ENCODE measurements at places on chromosomes 5 and 9.

GRCh38 chr5:148090146-148090772, 26.5 kb downstream of the SPINK5 start:
- DNase-seq, result no peak

DNA sequence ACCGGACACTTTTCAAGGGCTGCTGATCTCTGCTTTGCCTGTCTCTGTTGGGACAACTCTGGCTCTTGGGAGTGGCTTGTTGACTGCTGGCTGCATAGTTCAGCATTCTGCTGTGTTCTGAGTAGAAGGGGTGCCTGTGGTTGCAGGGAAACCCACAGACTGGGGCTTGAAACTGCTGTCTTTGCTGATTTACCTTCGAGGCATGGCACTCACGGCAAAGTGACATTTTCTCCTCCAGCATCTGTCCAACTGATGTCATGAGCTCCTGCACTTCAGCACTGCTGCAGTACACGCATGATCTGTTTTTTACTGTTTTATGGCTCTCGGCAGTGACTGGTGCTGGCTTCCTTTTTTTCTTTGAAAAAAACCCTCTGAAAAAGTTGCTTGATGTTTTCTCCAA, 69.2 kb downstream of the SPATA31D1 start:
- DNase-seq, result no peak

GRCh38 chr9:137354845-137355760, 53.0 kb upstream of the NRARP start:
- no peak for DNase-seq

DNA sequence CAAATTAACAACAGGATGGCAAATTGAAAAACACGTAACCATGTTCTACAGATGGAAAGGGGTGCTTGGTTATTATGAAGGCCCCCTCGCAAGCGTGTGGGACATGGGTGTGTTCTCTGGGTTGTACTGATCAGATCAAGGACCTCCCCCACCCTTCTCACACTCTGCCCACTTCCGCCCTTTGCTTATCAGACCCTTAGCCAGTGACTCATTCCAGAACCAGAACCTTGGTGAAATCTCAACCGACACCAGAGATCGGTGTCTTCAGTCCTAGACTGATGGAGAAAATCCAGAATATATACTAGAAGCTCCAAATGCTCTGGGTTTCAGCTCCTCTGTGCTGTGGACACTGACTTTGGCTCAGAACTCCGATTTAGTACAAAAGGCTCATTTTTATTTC, 64.9 kb downstream of the PTTG1 start:
- DNase-seq, result peak; percentile 41

DNA sequence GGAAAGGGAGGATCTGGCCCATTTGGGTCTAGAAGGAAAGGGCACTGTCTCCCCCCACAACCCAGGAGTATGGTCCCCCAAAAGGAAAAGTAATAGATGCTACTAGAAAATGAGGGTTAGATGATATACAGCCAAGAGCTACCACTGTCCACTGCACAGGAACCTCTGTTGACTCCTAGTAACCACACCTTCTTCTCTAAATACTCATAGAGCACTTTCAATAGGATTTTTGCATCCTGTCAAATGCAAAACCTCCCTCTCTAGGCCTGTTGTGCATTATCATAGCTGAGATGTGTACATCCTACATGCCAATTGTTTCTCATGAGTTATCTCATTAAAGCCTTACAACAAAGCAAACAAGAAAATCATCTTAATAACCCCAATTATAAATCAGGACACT, 66.8 kb downstream of the THBS4 start:
- DNase-seq, result no peak

DNA sequence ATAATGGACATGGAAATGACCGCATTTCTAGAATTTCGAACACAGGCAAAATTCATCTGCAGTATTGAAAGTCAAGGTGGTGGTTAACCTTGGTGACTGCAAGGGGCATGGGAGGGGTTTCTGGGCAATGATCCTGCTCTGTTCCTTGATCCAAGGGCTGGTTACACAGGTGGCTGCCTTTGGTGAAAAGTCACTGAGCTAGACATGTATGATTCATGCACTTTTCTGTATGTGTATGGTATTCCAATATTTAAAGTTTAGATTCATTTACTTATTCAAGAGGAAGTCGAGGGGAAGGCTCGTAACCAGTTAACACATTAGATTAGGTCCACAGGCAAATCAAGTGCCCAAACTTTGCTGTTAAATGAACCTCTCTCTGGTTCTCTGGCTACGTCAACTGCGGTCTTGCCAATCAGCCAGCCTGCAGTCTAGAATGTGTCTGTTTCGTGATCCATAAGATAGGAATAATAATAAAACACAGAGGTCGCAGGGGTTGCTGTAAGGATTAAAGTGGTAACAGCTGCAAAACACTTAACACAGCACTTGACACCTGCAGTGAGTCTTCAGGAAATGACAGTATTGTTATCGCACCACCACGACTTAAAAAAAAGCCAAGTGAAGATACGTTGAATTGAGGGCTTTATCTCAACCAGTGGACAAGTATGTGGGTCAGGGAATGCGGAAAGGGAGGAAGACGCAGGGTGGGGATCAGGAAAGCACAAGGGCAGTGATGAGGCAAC, 92.5 kb downstream of the TLE1 start:
- peak; percentile 40 for DNase-seq

- no peak for DNase-seq
These were observed 9.1 kb upstream of the MVB12B start for GRCh38 chr9:126317513-126317912.

GRCh38 chr5:44275908-44276307, 113.3 kb downstream of the FGF10 start:
- DNase-seq, result peak; percentile 65

- DNase-seq, result no peak
These were observed 150.1 kb downstream of the NNT start for GRCh38 chr5:43753069-43753468.

DNA sequence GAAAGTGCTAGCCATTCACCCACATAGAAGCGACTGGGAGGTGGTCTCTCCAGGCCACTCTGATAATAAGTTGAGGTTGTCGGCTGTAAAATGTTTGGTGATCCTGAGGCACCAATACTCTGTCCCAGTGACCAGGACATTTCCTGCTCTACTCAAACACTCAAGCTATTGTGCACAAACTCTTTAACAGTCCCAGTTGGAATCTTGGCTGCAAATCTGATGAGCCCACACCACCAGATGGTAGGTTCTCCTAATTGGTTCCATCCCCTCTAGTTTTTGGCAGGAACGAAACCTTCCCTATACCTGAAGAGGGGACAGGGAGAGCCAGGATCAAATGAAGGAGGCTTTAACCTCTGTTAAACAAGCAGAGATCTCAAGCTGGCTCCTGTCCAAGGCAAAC, 14.3 kb downstream of the GRIA1 start:
- no peak for DNase-seq

GRCh38 chr5:100746730-100747129, 156.4 kb downstream of the ST8SIA4 start:
- peak; percentile 73 for DNase-seq

DNA sequence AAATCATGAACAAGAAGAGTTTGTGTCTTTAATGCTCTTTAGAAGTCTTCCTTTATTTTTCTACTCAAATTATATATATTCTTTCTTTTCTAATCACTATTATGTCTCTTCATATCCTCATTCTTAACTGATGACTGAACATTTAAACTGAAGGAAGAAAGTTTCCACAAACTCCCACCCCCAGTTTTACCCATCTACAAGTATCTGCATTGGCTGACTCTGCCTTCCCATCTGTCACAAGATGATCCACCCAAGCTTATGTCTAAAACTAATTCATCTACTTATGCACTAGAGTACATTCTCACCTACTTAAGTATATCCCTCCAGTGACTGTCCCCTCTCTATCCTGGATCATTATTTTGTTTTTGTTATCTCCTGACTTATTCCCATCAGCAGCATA, 344.5 kb downstream of the PRR16 start:
- no peak for DNase-seq

DNA sequence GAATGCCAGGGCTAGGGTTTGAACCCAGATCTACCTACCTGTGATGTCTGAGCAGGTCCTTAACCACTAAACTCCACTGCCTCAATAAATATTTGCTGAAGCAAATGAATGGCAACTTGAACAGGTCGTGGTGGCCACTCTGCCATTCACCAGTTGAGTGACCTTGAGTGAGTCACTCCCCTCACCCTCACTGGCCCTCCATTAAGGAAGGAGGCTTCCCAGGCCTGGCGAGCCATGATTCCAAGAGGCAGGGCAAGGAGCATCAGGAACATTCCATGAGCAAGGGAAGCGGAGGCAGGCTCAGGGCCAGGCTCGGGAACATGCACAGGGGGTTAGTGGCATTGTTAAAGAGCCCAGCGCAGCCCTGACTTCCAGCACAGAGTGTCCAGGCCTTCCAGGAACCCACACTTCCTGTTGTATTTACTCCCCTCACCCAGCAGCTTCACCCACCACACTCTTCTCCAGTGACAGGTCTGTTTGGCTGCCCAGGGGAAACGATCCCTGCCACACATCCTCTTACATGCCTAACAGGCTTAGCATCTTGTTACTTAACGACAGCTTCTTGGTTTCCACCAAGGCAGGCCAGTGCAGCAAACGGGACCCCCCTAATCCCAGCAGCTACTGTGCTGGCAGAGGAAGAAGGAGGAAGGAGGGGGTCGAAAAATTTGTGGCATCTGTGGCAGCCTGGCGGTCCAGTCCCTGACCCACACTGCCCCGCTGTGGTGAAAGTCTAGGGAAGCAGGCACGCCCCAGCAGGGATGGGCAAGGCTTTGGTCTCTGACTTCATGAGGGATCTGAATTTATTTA, 43.7 kb upstream of the TTC1 start:
- peak; percentile 60 for DNase-seq

DNA sequence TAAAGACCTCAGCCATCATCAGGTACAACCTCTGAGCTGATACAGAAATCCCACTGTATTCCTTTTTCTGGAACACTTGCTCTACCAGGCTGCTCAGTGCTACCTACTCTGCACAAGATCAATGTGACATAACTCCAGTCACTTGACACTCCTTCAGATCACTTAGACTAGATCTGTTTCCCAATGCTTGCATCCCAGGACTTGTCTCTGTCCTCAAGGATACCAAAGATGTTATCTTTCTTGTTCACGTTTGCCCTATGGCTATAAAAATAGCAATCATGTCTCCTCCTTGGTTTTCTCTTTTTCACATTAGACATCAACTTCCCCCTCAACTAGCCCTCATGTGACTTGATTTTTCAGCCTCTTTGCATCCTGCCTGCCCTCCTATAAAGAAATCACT, 188.1 kb upstream of the PTGER4 start:
- no peak for DNase-seq

DNA sequence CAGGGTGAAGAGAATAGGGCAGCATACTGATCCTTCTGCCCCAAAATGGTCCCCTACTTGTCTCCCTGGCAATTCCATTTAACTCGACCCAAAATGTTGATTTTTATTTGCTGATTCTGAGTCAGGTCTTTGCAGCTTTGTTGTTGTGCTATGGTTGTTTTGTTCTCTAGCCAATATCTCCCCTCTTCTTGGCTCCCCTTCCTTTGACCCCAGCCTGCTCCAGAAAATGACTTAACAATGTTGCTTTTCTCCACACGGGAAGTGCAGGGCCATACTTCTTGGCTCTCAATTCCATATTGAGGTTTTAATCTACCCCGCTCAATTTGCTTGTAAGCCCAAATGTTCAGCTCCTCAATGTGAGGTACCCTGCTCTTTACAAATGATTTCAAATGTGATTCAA, 330.0 kb downstream of the RASEF start:
- no peak for DNase-seq

DNA sequence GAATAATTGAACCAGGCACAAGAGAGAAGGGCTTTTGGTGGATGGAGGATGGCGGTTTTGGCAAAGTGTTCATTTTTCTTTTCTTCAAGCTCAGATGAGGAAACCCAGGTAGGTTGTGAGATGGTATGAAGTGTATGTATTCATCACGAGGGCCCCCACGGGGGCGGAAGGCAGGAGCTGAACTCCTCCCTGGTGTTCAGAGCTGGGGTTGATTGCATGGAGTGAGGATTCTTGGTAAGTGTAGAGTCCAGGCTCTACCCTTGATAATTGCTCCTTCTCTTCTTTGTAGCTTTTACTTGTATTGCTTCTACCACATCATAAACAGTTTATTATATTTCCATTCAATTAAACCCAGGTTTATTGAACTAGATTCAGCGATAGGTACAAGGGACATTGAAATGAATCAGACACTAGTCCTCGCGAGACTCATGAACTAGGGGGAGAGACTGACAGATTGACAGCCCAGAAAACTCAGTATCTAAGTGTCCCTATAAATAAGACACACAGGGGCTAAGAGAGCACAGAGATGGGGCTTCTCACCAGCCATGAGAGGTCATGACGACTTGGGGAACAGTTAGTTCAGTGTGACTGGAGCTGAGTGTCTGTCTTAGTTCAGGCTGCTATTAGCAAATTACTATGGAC, 116.7 kb upstream of the KLF4 start:
- DNase-seq, result no peak

GRCh38 chr9:37471942-37472684, 6.9 kb upstream of the ZBTB5 start:
- DNase-seq, result peak; percentile 48

GRCh38 chr9:135499326-135500070, 984 bp upstream of the MRPS2 start:
- DNase-seq, result peak; percentile 91

- no peak for DNase-seq
These were observed 217.5 kb downstream of the RAB3C start for GRCh38 chr5:58800356-58800755.

- DNase-seq, result no peak
These were observed 136.4 kb downstream of the FSTL4 start for GRCh38 chr5:133475986-133476385.

- no peak for DNase-seq
These were observed 81.6 kb downstream of the PPP2R2B start for GRCh38 chr5:146796911-146797310.

DNA sequence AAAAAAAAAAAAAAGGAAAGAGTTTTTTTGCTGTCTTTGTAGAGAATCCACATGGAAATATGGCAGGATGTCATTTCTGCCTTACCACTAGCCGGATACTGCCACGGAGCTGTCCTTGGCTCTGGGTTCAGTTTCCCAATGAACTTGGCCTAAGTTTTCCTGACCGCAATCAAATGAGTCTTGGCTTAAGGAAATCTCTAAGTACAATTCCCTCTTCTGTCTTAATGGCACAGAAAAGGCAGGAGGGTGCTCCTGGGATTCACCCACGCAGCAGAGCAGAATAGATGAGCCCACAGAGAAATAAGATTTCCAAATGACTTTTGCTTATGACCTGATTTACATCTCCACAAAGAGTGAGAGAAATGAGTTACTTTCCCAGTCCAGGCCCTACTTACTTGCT, 284.0 kb upstream of the VLDLR start:
- no peak for DNase-seq

- no peak for DNase-seq
These were observed 483.4 kb upstream of the NUDT12 start for GRCh38 chr5:104045987-104046386.

GRCh38 chr9:95952471-95952870, 77.0 kb downstream of the ERCC6L2 start:
- no peak for DNase-seq

- peak; percentile 76 for DNase-seq
These were observed 116.5 kb downstream of the ANKRD55 start for GRCh38 chr5:56116599-56117141.

DNA sequence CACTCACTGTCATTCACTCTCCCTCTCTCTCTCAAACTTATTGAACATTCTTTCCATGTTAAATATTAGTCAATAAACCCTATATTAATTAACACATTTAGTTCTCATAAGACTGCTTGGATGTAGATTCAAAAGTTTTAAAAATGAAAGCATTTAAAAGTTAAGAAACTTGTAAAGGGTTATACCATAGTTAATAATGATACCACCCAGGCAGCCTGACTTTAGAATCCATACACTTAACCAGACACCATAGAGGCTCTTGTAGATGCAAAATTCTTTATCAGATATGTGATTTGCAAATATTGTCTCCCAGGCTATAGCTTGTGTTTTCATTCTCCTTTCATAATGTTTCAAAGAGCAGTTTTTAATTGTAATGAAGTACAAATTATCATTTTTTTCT, 335.8 kb upstream of the ACTBL2 start:
- DNase-seq, result no peak
